Sigmoid colon (tissue), 7 donors: ENCODE measurements at places on chromosomes 12 and 14. TPM values are rescaled to one million over a fixed set of nuclear protein-coding genes. Genes with fewer than 3 reads are reported as not detected.

SERPINA1 gene
- 134 TPM for polyA plus RNA-seq

PTCSC3 gene
- polyA plus RNA-seq = not detected

MYO1H gene
- 0.07 TPM for polyA plus RNA-seq

KRT86 gene
- 0.60 TPM for polyA plus RNA-seq

NRXN3 gene
- 0.23 TPM for polyA plus RNA-seq

GRIN2B gene
- polyA plus RNA-seq = not detected

PPP1R1A gene
- 0.92 TPM for polyA plus RNA-seq

SCN8A gene
- under 0.01 TPM for polyA plus RNA-seq

ANKRD33 gene
- not detected for polyA plus RNA-seq
